Activated CD8-positive, alpha-beta memory T cell treated with anti-CD3 and anti-CD28 coated beads for 4 hours (primary cell): ENCODE measurements at places on chromosomes 6 and 20.

DNA sequence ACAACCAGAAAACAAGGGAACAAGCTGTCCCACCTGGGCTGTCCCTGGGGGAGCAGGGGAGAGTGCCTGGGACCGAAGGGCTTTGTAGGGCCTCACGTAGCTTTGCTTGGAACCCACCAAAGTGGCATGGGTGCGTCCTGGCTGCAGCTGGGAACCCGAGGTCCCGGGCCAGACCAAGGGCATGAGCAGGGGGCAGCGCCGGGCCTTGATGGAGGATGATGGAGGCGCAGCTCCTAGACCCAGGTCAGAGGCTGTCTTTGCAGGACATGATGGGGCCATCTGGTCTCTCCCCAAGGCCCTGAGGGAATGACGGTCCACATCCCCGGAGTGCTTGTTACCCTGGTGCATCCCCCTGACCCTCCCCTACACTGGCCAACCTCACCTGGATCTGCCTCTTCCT lies 7.6 kb upstream of the OSBPL2 start:
- no peak for DNase-seq

- no peak for DNase-seq
Observed at GRCh38 chr20:48287021-48287494, 501.8 kb upstream of the SULF2 start.

DNA sequence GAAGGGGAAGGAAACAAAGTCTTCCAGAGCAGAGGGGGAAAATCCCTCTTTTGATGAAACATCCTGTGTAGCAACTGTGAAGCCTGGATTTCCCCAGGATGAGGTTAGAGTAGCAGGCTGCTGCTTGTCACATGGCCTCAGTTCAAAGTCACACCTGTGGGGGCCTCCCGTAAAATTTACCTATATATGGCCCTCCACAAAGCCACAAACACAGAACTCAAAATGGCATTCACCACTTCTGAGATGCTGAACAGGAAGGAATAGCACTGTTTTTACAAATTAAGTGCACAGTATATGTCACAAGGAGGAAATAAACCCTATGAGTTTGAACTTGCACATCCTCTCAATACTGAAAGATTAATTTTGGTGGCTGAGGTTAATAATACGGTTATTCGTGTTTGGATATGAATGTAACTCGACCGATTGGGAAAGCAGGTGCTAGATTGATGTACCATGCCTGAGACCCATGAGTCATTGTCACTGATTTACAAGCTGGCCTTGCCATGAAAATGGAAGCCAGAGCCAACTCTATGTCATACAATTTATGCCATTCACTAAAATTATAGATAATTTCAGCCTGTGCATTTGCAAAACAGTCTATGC lies 70.6 kb downstream of the SGK1 start:
- peak; percentile 48 for DNase-seq

- DNase-seq, result no peak
Observed at GRCh38 chr6:29925727-29926412, 16.5 kb upstream of the HLA-A start.

DNA sequence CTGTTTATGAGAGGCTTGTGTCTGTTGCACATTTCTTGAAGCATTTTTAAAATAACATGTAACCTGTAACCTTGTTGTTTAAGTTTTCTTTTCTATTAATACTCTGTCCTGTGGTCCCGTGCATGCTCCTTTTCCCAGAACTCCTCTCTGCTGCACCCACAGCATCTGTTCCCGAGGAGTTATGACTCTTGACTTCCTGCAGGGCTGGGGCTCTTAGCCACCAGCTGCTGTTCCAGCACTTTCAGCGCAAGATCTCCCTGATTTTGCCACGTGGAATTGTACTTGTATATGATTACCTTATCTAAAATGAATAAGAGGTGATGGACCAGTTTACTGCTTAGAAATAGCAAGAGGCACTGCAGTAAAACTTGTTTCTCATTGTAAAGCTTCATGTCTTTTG lies 150.6 kb downstream of the QKI start:
- no peak for DNase-seq

GRCh38 chr6:46291275-46291633 lies 120.5 kb upstream of the ENPP5 start:
- DNase-seq, result no peak

GRCh38 chr6:142013875-142014495 lies 118.7 kb upstream of the GJE1 start:
- no peak for DNase-seq

DNA sequence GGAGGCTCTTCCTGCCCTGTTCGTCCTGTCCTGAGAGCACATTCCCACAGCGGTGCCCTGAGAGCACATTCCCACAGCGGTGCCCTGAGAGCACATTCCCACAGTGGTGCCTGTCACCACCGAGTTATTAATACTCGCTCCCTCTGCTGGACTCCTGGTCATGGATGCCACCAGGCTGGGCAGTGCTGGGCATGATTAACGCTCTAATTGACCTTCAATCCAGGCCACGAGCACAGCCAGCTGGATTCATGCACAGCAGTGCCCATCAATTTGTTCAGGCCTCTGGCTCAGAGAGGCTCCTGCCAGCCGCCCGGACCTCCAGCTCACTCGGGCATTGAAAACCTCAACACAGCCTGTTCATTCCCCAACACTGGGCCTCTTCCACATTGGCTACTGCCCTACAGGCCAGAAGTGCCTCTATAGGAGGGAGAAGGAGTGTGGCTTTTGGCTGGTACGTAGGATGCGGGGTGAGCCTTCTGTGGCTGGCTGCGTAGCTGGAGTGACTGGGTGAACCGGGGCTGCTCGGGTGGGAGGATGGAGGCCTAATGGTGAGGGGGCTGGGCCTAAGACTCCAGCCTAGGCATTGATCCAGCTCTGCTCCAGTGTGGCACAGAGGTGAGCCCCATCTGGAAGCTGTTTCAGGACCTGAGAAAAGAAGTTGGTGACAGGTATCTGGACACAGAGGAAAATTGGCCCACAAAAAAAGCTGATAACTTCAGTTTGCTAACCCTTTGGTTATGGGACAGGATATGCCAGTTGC lies 9.3 kb downstream of the IP6K3 start:
- no peak for DNase-seq

GRCh38 chr20:51022227-51022802 lies 592 bp downstream of the KCNG1 start:
- DNase-seq, result no peak

DNA sequence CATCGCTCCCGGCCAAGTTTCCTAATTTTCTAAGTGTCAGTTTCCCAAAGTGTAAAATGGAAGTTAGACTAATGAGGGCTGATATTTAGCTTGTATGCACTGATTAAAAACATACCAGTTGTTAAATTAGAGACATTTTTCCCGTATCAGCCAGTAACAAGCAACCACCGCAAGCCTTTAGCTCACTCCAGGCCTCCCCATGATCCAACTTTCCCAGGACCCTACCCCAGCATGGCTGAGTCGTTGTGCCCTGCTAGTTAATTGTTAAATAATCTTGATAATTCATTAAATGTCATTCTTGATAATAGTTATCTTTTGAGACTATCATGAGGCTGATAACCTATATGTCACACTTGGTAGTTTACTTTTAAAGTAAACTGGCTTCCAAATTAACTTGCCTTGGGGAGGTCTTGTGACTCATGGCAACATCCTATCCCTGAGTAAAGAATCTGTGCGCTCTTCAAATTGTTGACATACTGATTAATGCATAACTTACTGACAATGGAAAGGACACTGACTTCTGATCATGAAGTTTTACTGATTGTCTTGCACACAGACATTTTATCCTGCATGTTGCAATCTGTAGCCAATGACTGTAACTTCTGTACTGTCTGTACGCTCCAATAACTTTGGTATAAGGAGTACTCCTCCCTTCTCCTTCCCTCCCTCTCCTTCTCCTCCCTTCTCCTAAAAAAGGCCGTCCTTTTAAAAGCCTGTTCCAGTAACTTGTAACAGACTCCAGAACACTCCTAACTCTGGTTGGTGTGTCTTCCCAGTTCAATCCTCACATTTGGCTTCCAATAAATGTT lies 6.3 kb upstream of the GTF3C6 start:
- DNase-seq, result no peak

DNA sequence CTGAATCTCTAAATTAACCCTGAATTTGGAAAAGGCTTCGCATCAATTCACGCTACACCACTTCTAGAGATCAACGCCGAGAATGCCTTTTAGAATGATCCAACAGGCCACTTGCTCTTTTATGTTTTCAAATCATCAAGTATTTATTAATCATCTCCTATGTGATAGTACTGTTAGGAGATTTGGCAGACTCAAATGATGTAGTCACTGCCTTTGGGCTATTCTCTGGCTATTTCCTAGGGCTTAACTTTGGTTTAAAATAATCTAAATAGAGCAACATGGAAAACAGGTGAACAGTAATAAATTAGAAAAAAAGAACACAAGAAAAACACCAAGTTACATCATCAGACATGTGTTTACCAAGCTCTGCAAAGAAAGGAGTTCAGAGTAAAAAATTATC lies 140.3 kb downstream of the TENT5A start:
- DNase-seq, result no peak

- no peak for DNase-seq
Observed at GRCh38 chr6:8054276-8054675, 9.9 kb downstream of the BLOC1S5 start.

- no peak for DNase-seq
Observed at GRCh38 chr6:21023210-21023609, 489.0 kb downstream of the CDKAL1 start.

GRCh38 chr6:25150863-25151262 lies 128.3 kb upstream of the CARMIL1 start:
- DNase-seq, result no peak

DNA sequence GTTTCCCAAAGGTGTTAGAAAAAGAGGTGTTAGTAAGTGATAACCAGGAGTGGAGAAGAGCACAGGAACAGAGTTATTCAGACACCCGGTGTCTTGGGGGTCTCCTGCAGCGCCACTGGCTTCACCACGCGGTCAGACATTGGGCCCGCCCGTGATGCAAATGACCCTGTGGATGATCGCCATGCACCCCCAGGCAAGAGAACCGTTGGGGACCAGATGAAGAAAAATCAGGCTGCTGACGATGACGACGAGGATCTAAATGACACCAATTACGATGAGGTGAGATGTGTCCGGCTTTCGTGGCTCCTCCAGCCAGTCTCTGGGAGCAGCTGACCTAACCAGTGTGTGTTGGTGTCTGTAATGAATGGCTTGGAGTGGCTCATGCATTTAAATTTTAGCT lies 2.0 kb downstream of the PRPF6 start:
- no peak for DNase-seq

DNA sequence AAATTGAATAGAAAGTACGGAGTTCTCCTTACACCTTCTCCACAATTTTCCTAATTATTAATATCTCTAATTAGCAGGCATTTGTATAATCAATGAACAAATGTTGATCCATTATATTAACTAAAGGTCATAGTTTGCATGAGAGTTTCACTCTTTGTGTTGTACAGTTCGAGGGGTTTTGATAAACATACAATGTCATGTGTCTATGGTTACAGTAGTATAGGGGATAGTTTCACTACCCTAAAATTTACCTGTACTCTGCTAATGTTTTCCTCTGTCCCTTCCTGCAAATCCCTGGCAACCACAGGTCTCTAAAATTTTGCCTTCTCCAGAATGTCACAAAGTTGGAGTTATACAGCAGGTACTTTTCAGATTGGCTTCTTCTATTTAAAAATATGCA lies 1199.8 kb upstream of the GJE1 start:
- DNase-seq, result no peak

- no peak for DNase-seq
Observed at GRCh38 chr20:9359561-9360308, 154.7 kb upstream of the LAMP5 start.

DNA sequence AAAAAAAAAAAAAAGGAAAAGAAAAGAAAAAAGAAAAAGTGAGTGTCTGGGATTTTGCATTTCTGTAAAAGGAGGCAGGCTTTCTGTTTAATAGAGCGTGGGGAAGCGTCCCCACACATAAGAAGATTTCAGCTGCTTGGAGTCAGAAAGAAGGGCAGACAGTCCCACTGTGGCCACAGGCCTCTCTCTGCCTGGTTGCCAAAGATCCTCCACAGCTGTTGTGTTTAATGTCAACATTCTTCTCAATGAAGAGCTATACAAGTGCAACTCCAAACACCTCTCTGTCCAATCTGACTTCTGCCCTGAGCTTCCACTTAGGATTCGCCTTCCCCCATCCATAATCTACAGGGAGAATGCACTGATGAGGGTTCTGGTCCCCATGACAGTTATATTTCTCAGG lies 64.3 kb upstream of the MLN start:
- no peak for DNase-seq

- DNase-seq, result no peak
Observed at GRCh38 chr6:82179415-82179814, 68.1 kb downstream of the IBTK start.

- DNase-seq, result no peak
Observed at GRCh38 chr6:102571236-102571908, 1177.9 kb downstream of the GRIK2 start.

DNA sequence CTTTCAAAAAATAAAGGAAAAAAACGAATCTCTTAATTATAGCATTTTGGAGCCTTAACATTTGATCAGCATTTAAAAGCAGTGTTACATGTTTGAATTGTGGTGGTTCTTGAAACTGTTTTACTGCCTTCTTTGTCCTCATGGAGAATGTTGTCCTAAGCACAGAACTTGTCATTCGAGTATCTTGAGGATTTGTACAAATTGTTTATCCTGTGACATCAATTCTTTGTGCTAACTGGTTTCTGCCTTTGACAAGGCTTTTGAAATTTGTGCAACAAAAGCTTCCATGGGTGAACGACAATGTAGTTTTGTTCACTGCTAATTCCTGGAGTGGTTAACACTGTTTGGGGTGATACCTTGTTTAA lies 130.8 kb downstream of the SCAF8 start:
- no peak for DNase-seq

- DNase-seq, result no peak
Observed at GRCh38 chr6:78830805-78831204, 36.5 kb upstream of the IRAK1BP1 start.

GRCh38 chr6:142874676-142875075 lies 70.3 kb downstream of the HIVEP2 start:
- no peak for DNase-seq

DNA sequence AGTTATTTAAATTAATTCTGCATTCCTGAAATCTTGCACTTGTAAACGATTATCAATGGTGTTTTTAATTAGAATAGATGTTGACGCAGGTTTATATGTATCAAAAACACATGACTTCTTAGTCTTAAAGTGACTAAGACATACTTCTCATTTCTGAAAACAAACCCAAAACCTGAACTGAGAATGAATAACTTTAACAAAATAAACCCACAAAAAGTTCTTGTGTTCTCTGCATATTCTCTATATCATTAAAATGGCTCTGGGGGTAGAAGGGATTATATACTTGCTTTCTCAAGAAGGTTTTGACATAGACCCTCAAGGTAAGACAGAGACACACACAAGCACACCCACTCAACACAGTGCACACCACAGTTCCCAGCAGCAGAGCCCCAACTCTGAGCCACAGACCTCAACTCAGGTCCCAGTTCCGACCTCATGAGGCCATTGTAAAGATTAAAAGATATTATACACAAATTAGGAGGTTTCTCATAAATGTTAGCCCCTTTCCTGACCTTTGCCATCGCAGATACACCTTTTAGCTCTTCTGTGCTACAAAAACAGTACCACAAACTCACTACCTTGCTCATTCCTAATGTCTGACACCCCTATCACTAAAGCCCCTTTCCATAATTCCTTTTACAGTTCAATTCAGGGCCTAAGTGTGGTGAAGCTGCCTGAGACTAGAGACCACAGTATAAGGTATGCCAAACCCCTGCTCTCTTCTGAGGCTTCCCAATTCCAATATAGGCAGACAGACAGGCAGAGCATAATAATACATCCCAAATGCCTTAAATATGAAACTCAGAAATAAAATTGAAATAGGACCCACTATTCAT lies 267.8 kb downstream of the PTPRK start:
- DNase-seq, result no peak

- DNase-seq, result no peak
Observed at GRCh38 chr20:41425180-41425884, 58.7 kb upstream of the EMILIN3 start.
